Activated naive CD8-positive, alpha-beta T cell treated with anti-CD3 and anti-CD28 coated beads for 36 hours (primary cell): ENCODE measurements at places on chromosomes 1 and 21. TPM values are rescaled to one million over a fixed set of nuclear protein-coding genes. Genes with fewer than 3 reads are reported as not detected.

- no peaks in the 10 kb centered on the region for H3K36me3 ChIP-seq
- peak; percentile 56 for DNase-seq
- peaks cover 3% of the 10 kb centered on the region for H3K27me3 ChIP-seq
- peaks cover 24% of the 10 kb centered on the region for H3K4me1 ChIP-seq
- no peak overlapping the region for H3K4me3 ChIP-seq
Measured at GRCh38 chr1:230306169-230306568, 120.0 kb downstream of the PGBD5 start.

GRCh38 chr1:114505148-114505561 lies 5.8 kb downstream of the TRIM33 start:
- no peak overlapping the region for H3K27ac ChIP-seq
- H3K4me3 ChIP-seq, result no peak overlapping the region
- H3K27me3 ChIP-seq, result no peaks in the 10 kb centered on the region

DNA sequence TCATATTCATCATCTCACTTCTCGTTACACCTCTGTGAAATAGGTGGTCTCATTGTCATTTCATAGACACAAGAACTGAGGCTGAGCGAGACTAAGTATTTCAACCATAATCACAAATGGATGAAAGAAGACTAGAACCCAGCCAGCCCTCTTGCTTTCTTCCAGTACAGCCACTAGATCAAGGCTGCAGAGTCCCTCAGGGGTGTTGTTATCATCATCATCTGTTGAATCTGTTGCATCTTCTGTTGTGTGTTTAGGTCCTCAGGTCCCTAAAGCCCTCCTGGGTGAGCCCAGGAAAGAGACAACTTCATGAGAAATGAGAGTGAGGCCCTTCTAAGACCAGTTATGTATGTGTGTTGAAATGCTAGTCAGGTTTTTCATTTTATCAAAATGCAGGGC lies 86.6 kb upstream of the ZNF326 start:
- H3K36me3 ChIP-seq, result peaks cover 34% of the 10 kb centered on the region
- H3K27ac ChIP-seq, result no peak overlapping the region
- H3K4me1 ChIP-seq, result peaks cover 55% of the 10 kb centered on the region
- no peak for DNase-seq
- H3K27me3 ChIP-seq, result no peaks in the 10 kb centered on the region

The KCNN3 gene
- 0.02 TPM for total RNA-seq

The LCE1F gene
- not detected for total RNA-seq

DNA sequence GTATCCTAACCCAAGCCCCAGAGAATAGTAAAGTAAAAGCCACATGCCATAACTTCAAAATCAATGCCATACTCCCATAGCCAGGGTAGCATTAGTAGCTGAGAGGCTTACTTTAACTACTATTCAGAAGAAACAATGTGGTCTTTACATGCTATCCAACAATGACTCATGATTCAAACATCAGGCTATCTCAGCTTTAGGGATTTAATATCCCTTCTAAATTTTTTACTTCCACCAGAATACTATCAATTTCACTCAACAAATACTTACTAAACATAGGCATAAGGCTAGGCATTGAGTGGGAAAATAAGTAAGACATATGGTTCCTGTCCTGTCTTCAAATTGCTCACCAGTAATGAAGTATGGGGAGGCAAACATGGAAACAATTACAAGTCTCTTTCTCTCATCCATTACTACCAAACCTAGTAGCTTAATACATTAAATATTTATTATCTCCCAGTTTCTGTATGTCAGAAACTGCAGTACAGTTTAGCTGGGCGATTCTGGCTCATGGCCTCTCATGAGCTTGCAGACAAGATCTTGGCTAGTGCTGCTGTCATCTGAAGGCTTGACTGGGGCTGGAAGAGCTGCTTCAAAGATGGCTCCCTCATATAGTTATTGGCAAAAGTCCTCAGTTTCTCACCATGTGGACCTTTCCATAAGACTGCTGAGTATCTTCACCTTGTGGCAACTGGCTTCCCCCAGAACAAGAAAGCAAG lies 30.7 kb downstream of the EVI5 start:
- H3K4me1 ChIP-seq, result no peaks in the 10 kb centered on the region
- H3K27me3 ChIP-seq, result peaks cover 7% of the 10 kb centered on the region
- no peaks in the 10 kb centered on the region for H3K36me3 ChIP-seq
- H3K4me3 ChIP-seq, result no peak overlapping the region
- DNase-seq, result no peak
- no peak overlapping the region for H3K27ac ChIP-seq

- H3K27me3 ChIP-seq, result no peaks in the 10 kb centered on the region
- no peak for DNase-seq
- peaks cover 85% of the 10 kb centered on the region for H3K4me1 ChIP-seq
Measured at GRCh38 chr1:64915381-64916274, 50.7 kb downstream of the JAK1 start.

The MX1 gene
- 108 TPM for total RNA-seq

DNA sequence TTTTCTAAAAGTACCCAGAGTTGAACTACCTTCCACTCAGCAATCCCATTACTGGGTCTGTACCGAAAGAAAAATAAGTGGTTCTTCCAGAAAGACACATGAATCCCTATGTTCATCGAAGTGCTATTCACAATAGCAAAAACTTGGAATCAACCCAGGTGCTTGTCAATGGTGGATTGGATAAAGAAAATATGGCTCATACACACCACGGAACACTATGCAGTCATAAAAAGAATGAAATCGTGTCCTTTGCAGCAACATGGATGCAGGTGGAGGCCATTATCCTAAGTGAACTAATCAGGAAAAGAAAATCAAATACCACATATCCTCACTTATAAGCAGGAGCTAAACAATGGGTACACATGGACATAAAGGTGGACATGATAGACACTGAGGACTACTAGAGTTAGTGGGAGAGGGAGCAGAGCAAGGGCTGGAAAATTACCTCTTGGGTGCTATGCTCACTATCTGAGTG lies 32.9 kb upstream of the JUN start:
- no peaks in the 10 kb centered on the region for H3K27me3 ChIP-seq
- H3K4me1 ChIP-seq, result peaks cover 38% of the 10 kb centered on the region
- H3K27ac ChIP-seq, result peak overlapping the region; percentile 78
- H3K4me3 ChIP-seq, result peak overlapping the region; percentile 63
- no peak for DNase-seq
- H3K36me3 ChIP-seq, result no peaks in the 10 kb centered on the region

DNA sequence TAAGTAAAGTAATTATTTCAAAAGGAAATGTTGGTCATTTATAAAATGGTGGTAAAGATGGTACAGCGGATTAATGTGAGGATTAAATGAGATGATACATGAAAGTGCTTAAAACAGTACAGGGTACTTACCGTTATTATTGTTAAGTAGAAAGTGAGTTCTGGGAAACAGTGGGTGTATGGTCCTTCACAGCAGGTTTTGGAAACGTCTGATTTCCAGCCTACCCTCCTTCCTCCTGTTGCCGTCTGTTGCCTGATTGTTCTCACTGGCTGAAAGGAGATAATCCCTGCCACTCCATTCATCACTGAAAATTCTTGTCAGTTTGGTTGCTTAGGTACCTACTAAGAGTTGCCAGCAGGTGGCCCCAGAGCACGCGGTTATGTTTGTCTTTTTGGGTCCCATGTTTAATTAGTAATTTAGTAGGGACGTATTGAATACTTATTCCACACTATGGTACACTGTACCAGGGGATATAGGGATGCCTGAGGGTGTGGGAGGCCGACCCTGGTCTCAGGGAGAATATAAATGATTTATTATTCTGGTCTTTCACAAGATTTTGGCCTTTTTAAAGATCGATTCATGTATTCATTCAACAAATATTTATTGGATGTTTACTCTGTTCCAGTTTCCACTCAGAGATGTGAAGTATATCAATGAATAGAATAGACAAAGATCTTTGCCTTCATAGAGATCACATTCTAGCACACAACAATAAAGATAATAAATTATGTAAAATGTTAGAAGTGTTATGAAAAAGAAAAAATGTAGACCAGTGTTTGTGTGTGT lies 30.8 kb upstream of the RPTN start:
- H3K36me3 ChIP-seq, result no peaks in the 10 kb centered on the region
- peak overlapping the region; percentile 81 for H3K4me3 ChIP-seq
- H3K4me1 ChIP-seq, result peaks cover 11% of the 10 kb centered on the region
- H3K27me3 ChIP-seq, result no peaks in the 10 kb centered on the region
- peak overlapping the region; percentile 86 for H3K27ac ChIP-seq

The OVAAL gene
- not detected for total RNA-seq

The DMRTA2 gene
- not detected for total RNA-seq

- no peaks in the 10 kb centered on the region for H3K27me3 ChIP-seq
- no peaks in the 10 kb centered on the region for H3K4me1 ChIP-seq
- no peak for DNase-seq
- H3K36me3 ChIP-seq, result no peaks in the 10 kb centered on the region
Measured at GRCh38 chr1:53440633-53441032, 18.6 kb upstream of the DMRTB1 start.

The UQCRH gene
- total RNA-seq, result 457 TPM

The MPZ gene
- 2.9 TPM for total RNA-seq

The MAP10 gene
- 1.9 TPM for total RNA-seq

DNA sequence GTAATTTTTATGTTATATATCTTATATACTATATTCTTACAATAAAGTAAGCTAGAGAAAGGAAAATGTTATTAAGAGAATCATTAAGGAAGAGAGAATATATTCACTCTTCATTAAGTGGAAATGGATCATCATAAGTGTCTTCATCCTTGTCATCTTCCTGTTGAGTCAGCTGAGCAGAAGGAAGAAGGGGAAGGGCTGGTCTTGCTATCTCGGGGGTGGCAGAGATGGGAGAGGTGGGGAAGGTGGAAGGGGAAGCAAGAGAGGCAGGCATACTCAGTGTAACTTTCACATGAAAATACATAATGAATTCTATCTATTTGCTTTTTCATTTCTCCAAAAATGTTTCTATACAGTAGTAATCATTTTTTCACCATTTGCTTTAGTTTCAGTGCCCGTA lies 5.1 kb downstream of the DNASE2B start:
- H3K36me3 ChIP-seq, result no peaks in the 10 kb centered on the region
- H3K4me3 ChIP-seq, result no peak overlapping the region
- no peaks in the 10 kb centered on the region for H3K4me1 ChIP-seq
- H3K27me3 ChIP-seq, result no peaks in the 10 kb centered on the region

DNA sequence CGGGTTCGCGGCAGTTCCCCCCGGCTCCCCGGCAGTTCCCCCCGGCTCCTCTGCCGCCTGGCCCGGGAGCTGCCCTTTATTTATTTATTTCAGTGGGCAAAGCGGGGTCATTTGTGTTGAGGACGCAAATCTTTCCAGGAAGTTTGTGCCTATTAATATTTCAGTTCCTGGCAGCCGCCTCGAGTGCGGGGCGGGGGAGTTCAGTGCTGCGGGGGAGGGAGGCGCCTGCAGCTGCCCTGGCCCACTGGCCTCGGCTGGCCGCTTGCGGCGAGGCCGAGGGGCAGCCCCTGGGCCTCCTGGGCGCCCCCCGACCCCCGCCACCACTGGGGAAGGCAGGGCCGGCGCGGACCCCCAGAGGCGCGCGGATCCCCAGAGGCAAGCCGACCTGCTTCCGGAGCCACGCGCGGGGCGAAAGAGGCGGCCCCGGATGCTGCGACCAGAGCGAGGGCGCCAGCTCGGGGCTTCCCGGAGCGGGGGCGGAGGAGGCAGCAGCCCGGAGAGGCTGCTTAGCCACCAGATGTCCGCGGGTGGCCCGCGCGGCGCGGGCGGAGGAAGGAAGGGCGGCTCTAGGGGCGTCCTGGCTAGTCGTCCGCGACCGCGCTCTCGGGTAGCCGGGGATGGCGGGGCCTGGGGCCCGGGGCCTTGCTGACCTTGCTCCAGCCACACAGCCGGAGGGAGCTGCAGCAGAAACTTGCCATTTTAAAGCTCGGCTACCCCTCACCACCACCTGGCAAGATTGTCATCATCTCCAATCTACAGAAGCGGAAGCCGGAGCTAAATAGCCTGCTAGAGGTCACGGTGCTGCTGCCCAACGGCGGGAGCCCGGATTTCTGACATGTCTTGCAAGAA lies 48.0 kb downstream of the H3-3A start:
- H3K27ac ChIP-seq, result peak overlapping the region; percentile 74
- H3K36me3 ChIP-seq, result no peaks in the 10 kb centered on the region
- H3K27me3 ChIP-seq, result no peaks in the 10 kb centered on the region
- DNase-seq, result peak; percentile 86
- H3K4me1 ChIP-seq, result peaks cover 22% of the 10 kb centered on the region

The C1orf141 gene
- total RNA-seq, result not detected

- no peaks in the 10 kb centered on the region for H3K4me1 ChIP-seq
- no peak for DNase-seq
- H3K27ac ChIP-seq, result no peak overlapping the region
- H3K4me3 ChIP-seq, result no peak overlapping the region
- no peaks in the 10 kb centered on the region for H3K36me3 ChIP-seq
Measured at GRCh38 chr1:53084589-53084971, 22.6 kb downstream of the PODN start.

DNA sequence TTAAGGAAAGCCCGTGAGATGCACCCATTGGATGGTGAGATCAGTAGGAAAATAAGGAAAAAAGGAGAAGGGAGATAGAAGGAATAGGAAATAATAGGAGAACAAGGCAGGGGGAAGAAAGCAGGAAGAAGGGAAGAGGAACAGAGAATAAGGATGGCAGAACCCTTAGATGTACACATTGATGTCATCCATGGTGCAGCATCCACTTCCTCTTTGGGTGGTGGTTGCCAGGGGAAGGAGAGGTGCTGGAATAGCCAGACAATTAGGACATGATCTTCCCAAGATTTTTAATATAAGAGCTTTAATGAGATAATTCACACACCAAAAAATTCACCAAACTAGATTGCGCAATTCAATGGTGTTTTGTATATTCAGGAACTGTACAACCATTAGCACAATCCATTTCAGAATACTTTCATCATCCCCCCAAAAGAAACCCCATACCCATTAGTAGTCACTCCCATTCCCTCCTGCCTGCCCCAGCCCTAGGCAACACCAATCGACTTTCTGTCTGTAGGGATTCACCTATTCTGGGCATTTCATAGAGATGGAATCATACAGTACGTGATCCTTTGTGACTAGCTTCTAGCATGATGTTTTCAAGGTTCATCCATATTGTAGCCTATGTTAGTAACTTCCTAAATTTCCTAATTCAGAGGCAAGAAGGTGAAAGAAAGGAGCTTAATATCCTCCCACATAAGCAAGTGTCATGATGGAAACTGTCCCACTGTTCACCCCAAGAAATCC lies 121.4 kb downstream of the PLXNA2 start:
- no peak for DNase-seq
- H3K4me3 ChIP-seq, result no peak overlapping the region
- no peaks in the 10 kb centered on the region for H3K4me1 ChIP-seq
- no peak overlapping the region for H3K27ac ChIP-seq
- H3K27me3 ChIP-seq, result no peaks in the 10 kb centered on the region

DNA sequence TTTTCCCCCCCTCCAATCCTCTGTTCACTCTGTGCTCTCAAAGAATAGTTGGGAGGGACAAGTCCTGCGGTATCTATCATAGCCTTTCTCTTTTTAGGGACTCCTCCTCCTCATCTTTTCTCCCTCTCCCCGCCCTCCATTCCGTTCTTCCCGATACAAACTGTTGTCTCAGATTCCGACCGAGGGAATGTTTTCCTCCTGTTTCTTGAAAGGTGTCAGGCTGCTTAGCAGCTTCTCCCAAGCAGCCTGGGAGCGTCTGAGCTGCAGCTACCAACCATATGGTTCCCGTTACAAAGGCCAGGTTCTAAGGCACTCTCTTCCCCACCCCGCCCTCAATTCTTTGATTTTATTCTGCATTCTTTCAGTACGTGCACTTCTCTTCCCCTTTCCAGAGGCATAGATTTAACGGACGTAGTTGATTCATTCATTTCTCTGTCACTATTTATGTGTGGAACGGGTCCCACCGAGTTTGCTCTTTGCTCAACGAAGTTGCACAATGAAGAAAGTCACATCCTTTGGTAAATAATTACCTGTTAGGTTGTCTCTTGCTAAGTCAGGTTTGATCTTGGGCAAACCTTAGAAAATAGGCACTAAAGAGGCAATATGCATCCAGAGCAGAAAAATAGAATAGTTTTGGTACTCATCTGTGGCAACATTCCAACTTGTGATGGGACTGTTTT lies 2.8 kb downstream of the ADGRL2 start:
- H3K4me1 ChIP-seq, result peaks cover 5% of the 10 kb centered on the region
- no peak for DNase-seq
- peaks cover 73% of the 10 kb centered on the region for H3K27me3 ChIP-seq

The SYT14 gene
- total RNA-seq, result not detected

The FOXO6 gene
- total RNA-seq, result 0.34 TPM
